ENCODE measurements at places on chromosomes 1 and 21. TPM values are rescaled to one million over a fixed set of nuclear protein-coding genes. Genes with fewer than 3 reads are reported as not detected.

Gene ARTN
- not detected for polyA plus RNA-seq

Gene CD48
- 163 TPM for polyA plus RNA-seq

GRCh38 chr1:17155257-17155920 lies 36.1 kb upstream of the PADI2 start:
- DNase-seq: no peak

- DNase-seq: no peak
Observed at GRCh38 chr1:246152986-246153431, 354.1 kb downstream of the SMYD3 start.

Gene ZSWIM5
- polyA plus RNA-seq: not detected

GRCh38 chr1:86018283-86018923 lies 138.2 kb downstream of the COL24A1 start:
- peak; percentile 11 for DNase-seq

DNA sequence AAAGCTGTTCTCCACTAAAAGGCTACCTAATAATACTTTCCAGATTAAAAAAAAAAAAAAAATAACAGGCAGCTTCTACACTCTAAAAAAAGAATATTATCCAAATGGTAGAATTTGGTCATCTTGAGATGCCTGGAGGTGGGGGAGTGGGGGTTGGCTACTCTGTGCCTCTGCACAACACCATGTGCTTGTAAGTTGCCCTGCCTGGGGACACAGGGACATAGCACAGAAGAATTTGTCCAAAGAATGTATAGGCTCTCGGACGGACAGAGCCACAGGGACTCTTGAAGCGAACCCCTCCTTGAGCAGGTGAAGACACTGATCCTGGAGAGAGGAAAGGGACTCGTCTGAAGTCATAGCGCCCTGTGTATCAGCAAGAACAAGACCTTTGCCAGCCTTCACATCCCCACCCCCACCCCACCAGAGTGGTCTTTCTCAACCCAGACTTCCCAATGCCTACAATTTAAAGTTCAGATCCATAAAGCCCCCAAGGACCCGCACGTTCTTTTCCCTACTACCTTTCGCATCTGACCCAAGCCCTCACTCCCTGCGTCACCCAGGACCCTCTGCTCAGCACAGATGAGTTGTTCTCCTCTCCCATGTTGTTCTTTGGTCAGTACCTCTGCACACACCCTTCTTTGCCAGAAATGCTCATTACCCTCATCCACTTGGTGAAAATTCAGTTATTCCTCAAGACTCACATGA lies 72.6 kb downstream of the LGR6 start:
- DNase-seq: no peak

GRCh38 chr1:204909109-204909508 lies 38.4 kb downstream of the NFASC start:
- no peak for DNase-seq

DNA sequence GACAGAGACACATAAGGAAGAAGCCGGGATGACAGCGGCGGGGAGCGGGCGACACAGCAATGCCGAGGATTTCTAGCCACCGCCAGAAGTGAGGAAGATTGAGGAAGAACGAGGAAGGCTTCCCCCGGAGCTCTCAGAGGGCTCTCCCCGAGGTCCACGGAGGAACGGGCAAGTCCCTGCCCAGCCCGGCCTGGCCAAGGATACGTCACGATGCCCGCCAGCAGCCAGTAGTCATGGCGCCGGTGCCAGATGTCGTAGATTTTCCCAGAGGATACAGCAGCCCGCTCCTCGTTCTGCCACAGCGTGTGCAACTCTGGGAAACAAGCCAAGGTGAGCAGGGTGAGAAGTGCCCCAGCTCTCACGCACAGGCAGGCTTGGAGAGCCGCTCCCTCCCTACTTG lies 65.9 kb downstream of the KCNAB2 start:
- DNase-seq: no peak

DNA sequence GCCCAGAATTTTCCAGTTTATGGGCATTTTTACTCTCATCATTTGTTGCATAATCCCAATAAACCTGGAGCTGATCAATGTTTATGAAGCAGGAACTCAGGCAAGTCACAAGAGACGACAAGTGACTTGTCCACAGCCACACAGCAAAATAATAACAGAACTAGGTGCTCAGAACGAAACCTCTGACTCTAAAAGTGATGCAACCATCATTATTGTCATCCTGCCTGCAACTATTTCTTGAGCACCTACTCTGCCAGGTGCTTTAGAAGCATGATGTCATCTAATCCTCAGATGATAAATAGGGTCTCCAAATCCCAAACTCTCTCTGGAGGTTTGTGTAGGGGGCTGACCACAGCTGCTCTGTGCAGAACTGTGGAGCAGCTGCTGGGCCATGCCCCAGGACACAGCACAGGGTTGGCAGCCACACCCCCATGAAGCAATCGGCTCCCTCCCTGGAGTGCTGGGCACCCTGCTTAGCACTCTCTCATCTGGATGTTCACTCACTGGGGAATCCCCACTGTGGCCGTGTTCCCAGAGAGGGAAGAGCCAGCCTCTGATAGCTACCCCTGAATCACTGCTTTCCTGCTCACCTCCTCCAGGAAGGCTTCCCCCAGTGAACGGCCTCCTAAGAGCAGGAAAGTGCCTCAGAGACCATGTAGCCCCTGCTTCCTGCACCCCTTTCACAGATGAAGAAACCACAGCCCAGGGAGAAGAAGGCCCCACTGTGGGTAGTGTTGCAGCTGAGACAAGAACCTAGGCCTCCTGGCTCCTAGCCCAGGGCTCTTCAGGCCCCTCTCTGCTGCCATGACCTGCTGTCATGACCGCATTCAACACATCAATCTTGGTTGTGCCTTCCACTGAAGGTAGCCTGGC lies 2.1 kb downstream of the TTC22 start:
- DNase-seq: no peak

Gene RCSD1
- polyA plus RNA-seq: 318 TPM

DNA sequence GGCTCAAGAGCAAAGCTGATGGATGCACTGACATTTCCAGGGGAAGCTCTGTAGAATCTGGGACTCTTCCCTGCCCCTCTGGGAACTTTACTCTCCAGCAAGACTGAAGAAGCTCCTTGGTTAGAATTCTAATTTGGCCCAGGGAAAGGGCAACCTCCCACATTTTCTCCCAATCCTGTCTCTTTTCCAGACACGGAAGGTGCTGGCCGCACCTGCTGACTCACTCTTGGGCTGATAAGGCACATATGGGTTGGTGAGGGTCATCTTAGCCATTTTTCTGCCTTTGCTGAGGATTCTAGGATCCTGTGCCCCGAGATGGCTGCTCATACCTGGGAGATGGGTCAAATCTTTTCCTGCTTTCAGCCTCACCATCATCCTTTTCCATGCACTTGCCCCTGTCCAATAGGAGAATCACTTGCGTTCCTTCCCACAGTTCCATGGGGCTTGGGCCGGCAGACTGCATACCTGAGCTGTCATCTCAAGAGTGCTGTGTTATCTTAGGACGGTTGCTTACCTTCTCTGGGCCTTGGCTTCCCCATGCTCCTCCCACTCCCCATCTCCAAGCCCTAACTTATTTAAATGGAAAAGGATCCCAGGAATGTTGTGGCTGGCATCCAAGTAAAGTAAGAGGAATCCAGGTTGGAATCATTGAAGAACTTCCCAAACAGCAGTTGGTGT lies 1.3 kb downstream of the TINAGL1 start:
- DNase-seq: no peak

DNA sequence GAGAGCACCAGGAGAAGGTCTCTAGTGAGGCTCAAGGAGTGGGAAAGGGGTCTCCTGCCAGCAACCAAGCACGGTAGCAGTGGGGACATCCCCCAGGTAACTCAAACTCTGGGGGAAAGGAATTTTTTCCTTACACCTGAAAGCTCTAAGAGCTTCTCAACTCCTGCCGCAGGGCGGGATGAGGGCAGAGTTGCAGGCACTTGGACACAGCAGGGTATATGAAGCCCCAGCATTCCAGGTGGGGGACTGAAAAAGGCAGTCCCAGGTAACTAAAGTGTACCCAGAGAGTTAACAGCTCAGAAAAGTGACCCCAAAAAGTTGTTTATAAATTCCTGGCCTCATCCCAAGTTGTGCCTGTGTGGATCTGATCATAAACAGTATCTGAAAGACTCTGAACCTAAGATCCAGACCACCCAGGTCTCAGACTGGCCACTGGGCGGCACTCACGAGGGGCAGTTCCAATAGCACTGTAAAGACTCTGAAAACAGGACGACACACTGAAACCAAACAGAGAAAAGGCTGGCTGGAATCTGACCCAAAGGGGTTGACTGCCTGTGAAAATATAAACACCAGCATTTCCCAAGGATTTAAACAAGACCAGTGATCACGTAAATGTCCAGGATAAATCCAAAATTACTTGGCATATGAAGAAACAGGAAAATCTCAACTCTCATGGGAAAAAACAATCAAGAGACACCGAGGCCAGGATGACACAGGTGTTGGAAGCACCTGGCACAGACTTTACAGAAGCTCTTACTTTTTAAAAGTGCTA lies 47.5 kb downstream of the HSF2BP start:
- peak; percentile 26 for DNase-seq

- no peak for DNase-seq
Observed at GRCh38 chr1:198605406-198605805, 33.4 kb upstream of the PTPRC start.

Gene C1orf87
- not detected for polyA plus RNA-seq

Gene MMEL1
- 2.1 TPM for polyA plus RNA-seq

DNA sequence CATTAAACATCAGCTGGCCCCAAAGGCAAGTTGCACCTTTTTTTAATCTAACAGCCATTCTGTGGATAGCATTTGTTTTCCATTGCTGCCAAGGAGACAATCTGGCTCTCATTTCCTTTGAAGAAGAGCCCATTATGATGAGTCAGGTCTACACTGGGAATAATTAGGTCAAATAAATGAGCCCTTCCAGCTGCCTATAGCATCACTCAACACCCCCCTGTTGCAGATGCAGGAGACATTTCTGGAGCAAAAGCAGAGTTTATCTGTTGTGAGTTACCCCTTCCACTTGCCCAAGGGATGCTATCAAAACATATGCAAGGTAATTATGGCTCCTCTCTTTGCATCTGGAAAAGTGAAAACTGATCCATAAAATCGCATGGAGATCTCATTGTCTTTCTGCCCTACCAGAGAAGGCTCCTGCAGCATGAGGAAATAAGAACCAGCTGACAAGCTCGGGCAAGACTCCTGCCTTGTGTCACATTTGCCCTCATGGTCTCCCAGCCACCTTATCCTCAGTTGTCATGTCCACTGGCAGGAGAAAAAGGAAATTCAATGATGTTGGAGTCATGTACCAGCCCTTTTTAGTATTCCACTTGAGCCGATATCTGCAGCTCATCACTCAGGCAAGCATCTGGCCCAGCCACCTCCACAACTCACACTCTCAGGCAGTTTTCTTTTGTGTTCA lies 135.9 kb downstream of the SLC30A10 start:
- DNase-seq: no peak

Gene SPRR3
- not detected for polyA plus RNA-seq

Gene MAN1C1
- not detected for polyA plus RNA-seq

- DNase-seq: no peak
Observed at GRCh38 chr1:245404527-245404926, 249.7 kb downstream of the KIF26B start.

Gene MATN1
- polyA plus RNA-seq: 3.1 TPM

DNA sequence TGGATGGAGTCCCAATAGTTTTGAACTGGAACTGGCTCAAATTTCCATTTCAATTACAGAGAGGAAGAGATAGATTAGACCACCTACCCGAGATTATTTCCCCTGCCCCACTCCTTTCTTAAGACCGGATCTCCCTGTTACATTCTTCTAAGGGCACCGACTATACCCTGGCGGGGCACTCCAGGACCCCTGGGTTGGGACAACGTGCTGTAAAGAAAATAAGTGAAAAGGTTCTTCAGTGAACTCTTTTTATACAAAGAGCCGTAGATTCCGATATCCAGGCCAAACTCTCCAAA lies 6.7 kb downstream of the NR5A2 start:
- no peak for DNase-seq

DNA sequence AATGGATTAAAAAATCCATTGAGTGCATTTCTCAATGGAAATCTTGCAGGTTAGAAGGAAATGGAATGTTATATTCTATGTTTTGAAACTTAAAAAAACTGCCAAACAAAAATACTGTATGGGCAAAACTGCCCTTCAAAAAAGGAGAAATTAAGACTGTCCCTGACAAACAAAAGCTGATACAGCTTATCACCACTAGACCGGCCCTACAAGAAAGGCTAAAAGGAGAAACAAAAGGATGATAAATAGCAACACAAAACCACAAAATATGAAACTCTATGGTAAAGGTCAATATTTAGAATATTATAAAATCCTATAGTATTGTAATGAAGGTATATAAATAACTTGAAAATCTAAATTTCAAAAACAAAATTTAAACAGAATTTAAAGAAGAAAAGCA lies 60.0 kb downstream of the SLC25A24 start:
- DNase-seq: no peak

Gene TMEM240
- polyA plus RNA-seq: not detected

All from naive B cell (primary cell).